ENCODE measurements at places on chromosomes 5 and 9. TPM values are rescaled to one million over a fixed set of nuclear protein-coding genes. Genes with fewer than 3 reads are reported as not detected.

GRCh38 chr9:70589571-70590314 is 175.3 kb upstream of the KLF9 start:
- DNase-seq, result no peak

- no peak for DNase-seq
These were observed 198.9 kb downstream of the TSSK1B start for GRCh38 chr5:113235884-113236283.

The NMUR2 gene
- polyA plus RNA-seq, result 0.09 TPM

- no peak for DNase-seq
These were observed 2.6 kb downstream of the SLC2A6 start for GRCh38 chr9:133476036-133476931.

DNA sequence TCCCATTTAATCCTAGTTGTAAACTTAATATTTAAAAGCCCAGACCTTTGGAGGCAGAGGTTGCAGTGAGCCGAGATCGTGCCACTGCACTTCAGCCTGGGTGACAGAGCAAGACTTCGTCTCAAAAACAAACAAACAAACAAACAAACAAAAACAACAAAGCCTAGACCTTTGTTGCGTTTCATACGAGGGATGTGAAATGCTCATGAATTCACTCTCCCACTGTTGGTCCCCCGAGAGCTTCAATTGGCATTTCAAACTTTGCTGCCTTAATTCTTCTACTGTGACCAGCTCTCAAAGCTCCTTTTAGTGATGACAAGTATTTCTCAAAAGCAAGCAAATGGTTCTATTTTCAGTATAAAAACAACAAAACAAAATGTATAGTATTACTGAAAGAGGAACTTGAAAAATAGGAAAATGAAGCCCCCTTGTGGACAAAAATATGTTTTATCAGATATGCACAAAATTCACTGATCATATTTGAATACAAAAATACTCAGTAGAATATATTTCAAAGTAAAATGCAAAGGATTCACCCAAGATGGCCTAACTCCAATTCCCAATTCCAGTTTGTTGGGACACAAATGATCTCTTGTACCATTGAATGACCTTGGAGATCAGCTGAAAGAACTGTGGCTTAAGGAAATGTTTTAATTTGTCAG is 140.4 kb downstream of the ESM1 start:
- peak; percentile 57 for DNase-seq

DNA sequence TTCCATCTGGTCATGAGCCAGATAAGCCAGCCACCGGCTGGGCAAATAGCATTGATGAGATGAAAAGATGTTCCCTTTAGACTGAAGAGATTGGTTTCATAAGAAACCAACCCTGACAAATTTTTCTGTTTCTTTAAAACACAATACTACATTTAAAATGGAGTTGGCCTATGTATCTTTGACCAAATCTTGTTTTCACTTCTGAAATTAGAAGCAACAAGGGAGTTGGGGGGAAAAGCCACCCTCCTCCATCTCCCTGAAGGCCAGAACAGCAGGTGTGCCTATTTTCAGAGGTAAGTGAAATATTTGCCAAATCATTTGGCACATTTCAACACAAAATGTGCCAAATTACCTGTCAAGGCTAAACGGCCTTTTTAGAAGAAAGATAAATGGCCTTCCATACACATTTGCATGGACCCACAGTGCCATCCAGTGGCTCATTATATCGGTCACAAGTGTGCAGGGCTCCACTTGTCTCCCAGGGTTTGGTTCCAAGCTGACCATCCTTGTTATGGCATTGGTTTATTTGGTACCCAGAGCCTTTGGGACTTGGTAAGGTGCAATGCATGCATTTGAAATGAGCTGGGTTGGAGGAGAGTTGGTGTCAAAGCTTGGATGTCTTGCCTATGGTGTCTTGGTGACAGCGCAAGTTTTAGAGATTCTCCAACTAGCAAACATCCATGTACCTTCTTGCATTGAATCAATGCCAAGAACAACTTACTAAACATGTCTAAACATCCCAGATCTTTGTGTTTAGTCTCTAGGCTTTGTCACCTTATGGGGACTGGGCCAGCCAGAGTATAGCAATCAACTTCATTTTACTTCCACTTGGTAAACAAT is 372.0 kb upstream of the KIF2A start:
- peak; percentile 52 for DNase-seq

The HEMGN gene
- 2.1 TPM for polyA plus RNA-seq

GRCh38 chr5:124552526-124552925 is 193.9 kb downstream of the ZNF608 start:
- no peak for DNase-seq

- DNase-seq, result peak; percentile 55
These were observed 60.6 kb downstream of the TMEM174 start for GRCh38 chr5:73233461-73234203.

DNA sequence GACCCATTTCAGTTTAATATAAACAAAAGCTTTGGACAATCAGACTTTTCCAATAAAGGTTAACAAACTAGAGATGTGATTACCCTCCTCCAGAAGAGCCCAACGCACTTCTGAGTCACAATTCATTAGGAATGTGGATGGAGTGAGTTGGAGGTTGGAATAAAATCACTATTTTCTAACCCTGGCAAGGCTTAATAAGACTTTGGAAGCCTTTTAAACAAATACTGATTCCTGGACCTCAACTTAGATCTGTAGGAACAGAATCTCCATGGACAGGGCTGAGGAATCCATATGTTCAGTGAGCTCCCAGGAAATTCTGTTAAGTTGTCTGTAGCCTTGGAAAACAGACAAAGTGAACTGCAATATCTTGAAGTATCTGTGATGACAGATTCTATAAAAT is 233.5 kb upstream of the ELL2 start:
- DNase-seq, result no peak

- no peak for DNase-seq
These were observed 1171.2 kb downstream of the CDH12 start for GRCh38 chr5:21681911-21682310.

- DNase-seq, result no peak
These were observed 1.6 kb upstream of the SMIM32 start for GRCh38 chr5:136194576-136194975.

DNA sequence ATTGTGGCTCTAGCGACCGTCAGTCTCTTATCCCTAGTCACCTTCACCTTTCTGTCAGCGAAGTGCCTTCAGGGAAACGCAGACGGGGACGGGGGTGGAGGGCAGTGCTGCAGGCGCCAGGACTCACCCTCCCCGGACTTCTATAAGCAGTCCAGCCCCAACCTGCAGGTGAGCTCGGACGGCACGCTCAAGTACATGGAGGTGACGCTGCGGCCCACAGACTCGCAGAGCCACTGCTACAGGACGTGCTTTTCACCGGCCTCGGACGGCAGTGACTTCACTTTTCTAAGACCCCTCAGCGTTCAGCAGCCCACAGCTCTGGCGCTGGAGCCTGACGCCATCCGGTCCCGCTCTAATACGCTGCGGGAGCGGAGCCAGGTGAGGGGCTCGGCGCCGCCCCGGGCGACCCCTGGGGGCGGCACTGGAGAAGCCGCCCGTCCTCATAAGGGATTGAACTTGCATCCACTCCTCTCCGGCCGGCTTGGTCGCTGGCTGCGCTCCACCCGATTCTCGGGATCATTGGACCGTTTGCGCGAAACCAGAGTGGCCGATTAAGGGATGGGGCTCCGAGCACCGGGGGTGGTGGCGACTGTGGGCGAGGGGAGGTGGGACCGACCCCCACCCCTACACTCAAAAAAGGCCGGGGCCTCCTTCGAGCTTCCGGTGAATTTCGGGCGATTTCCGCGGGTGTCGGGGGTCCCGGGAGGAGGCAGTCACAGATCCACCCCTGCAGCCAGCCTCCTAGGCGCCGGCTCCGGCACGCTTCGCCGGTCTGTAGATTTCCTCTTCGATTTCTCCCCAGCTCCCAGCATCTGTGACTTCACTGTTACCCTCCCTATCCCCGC is 2.7 kb downstream of the PCDHGC5 start:
- no peak for DNase-seq

The ZNF782 gene
- polyA plus RNA-seq, result 6.4 TPM

The SLC46A2 gene
- polyA plus RNA-seq, result 0.16 TPM

The GLDC gene
- polyA plus RNA-seq, result 21.0 TPM

DNA sequence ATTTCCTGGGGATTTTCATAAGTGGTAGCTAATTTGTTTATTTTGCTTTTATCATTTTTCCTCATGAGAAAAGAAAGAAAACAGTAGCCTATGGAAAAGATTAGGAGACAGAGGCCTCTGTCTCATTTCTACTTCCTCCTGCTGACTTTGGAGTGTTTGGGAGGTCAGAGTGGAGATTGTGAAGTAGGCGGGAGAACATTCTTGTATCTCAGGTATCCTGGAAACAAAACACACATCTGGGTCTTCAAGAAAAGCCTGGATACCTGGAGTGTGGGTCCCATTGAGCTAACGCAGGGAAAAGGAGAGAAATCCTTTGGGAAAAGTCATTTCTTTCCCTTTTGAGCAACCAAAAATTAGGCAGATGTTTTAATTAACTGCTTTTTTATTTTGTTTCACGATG is 161.5 kb upstream of the DMAC1 start:
- DNase-seq, result no peak

GRCh38 chr9:8429157-8429556 is 629.6 kb upstream of the DMAC1 start:
- DNase-seq, result no peak

GRCh38 chr9:119537138-119537537 is 167.9 kb upstream of the BRINP1 start:
- DNase-seq, result no peak

The PTPRD gene
- polyA plus RNA-seq, result 122 TPM

- no peak for DNase-seq
These were observed 9.8 kb downstream of the EGFL7 start for GRCh38 chr9:136672431-136673087.

The TMOD1 gene
- 1.6 TPM for polyA plus RNA-seq

DNA sequence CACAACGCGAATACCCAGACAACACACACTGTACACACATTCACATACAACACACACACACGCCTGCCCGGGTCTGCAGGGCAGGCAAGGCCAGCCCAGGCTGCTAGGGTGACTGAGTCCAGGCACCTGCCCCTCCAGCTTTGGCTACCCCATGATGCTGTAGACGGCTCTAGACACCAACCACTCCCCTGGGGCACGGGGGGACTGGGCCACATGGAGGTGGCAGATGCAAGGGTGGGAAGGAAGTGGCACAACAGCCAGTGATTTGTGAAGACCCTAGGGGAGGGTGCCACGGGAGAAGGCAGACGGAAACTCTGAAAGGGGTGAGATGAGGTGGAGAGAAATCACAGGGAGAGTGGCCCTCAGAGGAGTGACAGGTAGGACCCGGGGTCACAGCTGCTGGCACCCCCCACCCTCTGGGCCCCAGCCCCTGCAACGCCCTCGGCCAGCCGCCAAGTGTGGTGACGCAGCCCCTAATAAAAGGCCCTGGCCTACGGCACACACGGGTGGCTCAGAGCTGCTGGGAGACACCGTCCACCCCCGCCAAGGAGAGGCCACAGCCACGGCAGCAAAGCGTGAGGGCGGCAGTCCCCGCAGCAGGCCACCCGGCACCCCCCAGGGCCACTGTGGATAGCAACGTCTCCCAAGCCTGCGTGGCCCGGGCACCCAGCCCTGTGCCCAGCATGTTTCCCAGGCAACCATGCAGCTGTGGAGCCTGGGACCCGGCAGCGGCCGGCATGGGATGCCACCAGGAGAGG is 6.6 kb upstream of the CCDC187 start:
- no peak for DNase-seq

GRCh38 chr5:126043688-126044087 is 379.5 kb upstream of the GRAMD2B start:
- no peak for DNase-seq

The CYSRT1 gene
- 16.3 TPM for polyA plus RNA-seq

GRCh38 chr5:33310451-33310850 is 130.3 kb upstream of the TARS1 start:
- no peak for DNase-seq

DNA sequence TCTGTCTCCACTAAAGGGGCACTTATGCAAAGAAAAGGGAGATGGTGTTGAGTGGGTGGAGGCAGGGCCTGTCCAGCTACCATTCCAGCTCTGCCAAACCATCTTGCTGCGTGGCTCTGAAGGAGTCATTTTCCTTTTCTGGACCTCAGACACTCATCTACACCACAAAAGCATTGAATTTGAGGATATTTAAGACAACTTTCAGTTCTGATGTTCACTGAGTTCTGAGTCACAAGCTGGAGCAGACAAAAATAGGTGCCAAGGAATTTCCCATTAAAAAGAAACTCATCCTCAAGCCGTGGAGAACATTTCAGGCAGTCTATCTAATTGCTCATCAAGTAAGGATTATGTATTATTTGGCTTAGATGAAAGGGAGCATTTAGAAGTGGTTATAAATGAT is 195.0 kb upstream of the TBC1D2 start:
- DNase-seq, result no peak

The RBM27 gene
- 24.1 TPM for polyA plus RNA-seq

The PCDHB12 gene
- polyA plus RNA-seq, result 3.6 TPM

The PCDHGB6 gene
- polyA plus RNA-seq, result 7.8 TPM

GRCh38 chr9:91897201-91897600 is 52.8 kb downstream of the ROR2 start:
- no peak for DNase-seq

The SPACA9 gene
- polyA plus RNA-seq, result 9.6 TPM

The CERCAM gene
- 42.9 TPM for polyA plus RNA-seq

DNA sequence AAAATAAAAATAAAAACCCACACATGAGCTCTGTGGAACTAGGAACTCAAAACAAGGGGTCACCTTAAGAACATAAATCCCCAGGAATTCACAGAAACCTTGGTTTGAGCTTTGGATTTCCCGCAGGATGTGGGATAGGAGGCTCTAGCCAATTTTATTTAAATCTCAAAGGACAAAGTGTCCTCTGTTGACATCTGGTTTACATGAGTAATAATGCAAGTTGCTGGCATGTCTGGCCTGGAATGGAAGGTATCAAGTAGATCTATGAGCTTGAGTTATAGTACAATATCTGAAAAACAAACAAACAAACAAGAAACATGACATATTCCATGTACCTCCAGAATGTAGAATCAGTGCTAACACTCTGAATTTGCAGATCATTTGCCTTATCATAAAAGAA is 94.2 kb upstream of the SLIT3 start:
- DNase-seq, result no peak

GRCh38 chr5:171074747-171075146 is 212.9 kb downstream of the RANBP17 start:
- no peak for DNase-seq

DNA sequence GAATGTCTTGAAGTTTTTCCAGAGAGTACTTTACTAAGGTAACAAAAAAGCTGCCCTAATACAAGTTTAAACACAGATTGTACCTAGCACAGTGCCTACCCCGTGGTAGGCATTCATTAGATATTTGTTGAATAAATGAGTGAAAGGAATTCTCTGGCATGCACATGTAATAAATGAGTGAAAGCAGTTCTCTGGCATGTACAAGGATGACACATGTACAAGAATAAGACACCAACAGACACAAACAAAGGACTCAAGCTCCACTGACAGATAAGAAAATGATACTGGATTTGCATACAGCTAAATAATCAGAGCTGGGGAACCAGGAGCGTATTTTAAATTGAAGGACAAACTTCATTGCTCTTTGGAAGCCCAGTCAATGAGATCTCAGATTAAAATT is 535.8 kb downstream of the EFNA5 start:
- DNase-seq, result no peak

GRCh38 chr5:580436-580835 is 31.7 kb upstream of the CEP72 start:
- DNase-seq, result no peak

Measured in renal pelvis (tissue), 12 donors.